ENCODE measurements at places on chromosomes 2 and 18. TPM values are rescaled to one million over a fixed set of nuclear protein-coding genes. Genes with fewer than 3 reads are reported as not detected.

GRCh38 chr2:30348825-30349224, 98.2 kb upstream of the LCLAT1 start:
- no peaks in the 10 kb centered on the region for H3K36me3 ChIP-seq
- no peaks in the 10 kb centered on the region for H3K27me3 ChIP-seq
- no peak overlapping the region for H3K27ac ChIP-seq
- H3K4me1 ChIP-seq, result no peaks in the 10 kb centered on the region
- no peak overlapping the region for H3K4me3 ChIP-seq
- no peak for DNase-seq

DNA sequence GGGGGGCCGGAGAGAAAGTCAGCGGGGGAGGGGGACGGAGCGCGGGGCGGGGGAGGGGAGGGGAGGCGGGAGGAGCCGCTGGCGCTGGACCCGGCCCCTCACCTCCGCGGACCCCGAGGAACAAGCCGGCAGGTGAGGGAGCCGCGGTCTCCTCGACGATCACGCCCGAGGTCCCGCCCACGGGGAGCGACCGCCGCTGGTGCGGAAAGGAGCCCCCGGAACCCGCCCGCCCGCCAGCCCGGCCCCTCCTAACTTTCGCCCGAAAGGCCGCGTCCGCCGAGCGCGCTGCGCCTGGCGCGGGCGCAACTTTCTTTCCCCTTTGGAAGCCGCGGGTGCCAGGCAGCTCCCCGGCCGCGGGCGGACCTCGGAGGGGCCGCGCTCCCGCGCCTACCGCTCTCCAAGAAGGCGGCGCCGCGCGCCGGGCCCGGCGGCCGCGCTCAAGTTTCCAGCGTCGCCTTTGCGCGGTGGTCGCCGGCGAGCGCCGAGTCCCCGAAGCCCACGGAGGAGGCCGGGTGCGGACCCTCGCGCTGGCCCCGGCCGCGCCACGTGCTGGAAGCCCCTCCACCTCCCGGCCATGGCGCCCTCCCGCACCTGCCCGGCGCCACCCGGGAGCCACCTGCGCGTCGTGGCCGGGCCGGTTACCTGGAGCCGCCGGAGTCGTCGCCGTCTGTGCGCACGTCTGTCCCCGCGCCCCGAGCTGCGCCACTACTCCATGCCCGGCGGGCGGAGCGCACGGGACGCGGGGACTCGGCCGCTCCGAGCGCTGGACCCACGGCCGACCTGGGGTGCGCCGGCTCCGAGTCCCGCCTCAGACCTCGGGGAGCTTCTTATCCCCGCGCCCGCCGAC, at the start of gene ALKAL2:
TSS of gene ALKAL2 (minus strand) at position 181 of the 847 bp plus-strand sequence. CDS start 256 bp downstream, outside the sequence.
- H3K4me3 ChIP-seq, result no peak within 1 kb of the TSS
- no peak within 1 kb of the TSS for H3K27ac ChIP-seq
- H3K36me3 ChIP-seq, result no peaks in the 10 kb centered on the region

DNA sequence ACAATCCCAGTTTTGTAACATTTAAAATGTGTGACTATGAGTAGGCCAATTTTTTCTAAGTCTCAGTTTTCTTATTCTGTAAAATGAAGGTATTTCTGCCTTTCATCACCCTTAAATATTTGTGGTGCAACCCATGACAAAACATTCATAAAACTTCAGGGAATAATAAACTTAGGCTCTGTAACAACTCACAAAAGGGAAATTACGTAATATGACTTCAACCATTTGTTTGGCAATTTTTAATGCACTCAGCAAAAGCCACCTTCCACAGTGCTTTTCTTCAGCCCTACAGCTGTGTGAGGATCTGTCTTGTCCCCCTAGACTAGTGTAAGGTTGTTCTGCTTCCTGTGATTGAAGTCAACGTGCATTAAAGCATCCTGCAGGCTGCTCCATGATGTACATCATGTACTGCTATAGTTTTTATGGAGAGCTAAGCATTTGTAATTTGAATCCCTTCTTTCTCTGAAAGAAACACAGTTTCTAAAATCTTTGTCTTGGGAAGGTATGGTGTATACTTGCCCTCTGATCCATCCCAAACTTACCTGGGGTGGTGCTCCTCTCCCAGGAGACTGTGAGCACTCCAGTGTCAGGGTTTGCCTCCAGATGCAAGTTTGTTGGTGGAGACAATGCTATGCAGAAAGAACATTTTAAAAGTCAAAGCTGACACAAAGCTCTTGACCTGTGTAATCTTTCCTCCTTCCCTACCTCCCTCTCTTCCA, 39.1 kb downstream of the FN1 start:
- no peaks in the 10 kb centered on the region for H3K36me3 ChIP-seq
- H3K4me3 ChIP-seq, result no peak overlapping the region
- H3K27me3 ChIP-seq, result peaks cover 1% of the 10 kb centered on the region
- no peak overlapping the region for H3K27ac ChIP-seq
- no peaks in the 10 kb centered on the region for H3K4me1 ChIP-seq

The CABYR gene
- 1.2 TPM for total RNA-seq

The CHAC2 gene
- total RNA-seq, result 1.2 TPM

The MC4R gene
- not detected for total RNA-seq

The FAP gene
- not detected for total RNA-seq
